SW 1271 (cell line): ENCODE measurements at places on chromosomes 3 and 15.

- no peak for DNase-seq
Observed at GRCh38 chr15:29568840-29569532, 253.3 kb downstream of the TJP1 start.

DNA sequence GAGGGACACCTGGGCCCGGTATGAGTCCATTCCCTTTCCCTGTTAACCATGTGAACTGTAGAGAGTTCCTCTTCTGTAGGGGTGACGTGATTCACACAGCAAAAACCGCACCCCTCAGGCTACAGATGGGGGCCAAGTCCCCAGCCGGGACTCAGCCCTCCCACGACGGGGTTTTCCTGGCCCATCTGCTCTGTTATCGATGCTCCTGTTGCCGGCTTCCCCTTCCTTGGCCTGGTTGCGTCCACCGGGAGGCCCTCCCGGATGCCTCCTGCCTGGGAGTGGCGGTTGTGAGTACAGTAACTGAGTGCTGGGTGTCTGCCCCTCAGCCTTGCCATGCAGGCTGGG is 817 bp upstream of the PLXNA1 start:
- no peak for DNase-seq

GRCh38 chr3:122169911-122170310 is 13.6 kb upstream of the CASR start:
- DNase-seq = no peak

- no peak for DNase-seq
Observed at GRCh38 chr3:130682131-130682530, 64.5 kb downstream of the PIK3R4 start.

DNA sequence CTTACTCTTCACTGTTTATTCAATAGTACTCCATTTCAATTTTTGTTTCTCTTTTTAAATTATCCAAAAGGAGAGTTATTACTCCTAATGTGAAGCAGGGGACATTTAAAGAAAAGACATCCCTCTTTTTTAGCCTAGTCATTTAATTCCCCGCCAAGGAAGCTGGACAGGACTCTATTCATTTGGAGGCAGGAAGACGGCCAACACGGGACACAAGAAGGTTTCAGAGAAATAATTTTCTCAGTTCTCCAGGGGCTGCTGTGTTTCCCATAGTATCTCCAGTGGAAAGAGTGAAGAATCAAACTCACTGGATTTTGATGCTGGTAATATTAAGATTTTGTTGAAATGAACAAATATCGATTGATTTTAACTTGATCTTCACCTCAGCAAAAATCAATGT is 833.7 kb downstream of the ROBO2 start:
- DNase-seq = no peak

DNA sequence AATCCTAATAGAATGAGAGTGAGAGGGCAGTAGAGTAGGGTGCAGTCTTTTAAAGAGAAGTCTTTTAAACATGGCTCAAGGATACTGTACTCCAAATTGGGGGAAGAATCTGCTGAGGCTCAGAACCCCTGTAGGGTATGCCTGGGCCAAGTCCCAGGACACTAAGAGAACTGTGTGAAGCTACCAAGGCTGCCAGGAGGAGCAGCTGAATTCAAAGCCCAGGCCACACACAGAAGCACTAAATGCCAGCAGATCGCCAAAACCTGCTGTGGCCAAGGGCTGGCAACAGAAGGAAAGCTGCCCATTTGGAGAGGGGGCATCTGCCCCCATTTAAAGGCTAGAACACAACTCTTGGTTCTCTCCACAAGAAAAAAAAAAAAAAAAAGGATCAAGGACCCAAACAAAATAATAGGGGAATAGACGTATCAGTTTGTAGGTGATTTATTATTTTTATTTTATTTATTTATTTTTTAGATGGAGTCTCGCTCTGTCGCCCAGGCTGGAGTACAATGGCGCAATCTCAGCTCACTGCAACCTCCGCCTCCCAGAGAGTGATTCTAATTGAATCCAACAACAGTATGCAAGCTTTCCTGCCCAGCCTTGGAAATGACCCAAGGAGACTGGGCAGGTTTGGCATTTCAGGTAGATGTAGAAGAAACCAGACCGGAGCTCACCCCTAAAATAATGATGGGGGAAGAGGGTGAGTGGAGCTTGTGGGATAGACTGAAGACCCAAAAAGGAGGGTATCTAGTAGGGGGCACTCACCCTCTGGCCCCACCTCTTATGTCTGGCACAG is 279.0 kb upstream of the WNT5A start:
- DNase-seq = no peak

- DNase-seq = no peak
Observed at GRCh38 chr3:194277786-194278130, 73.4 kb downstream of the CPN2 start.

GRCh38 chr3:3053974-3054373 is 56.2 kb downstream of the IL5RA start:
- no peak for DNase-seq

GRCh38 chr3:156507285-156507684 is 47.6 kb downstream of the SSR3 start:
- DNase-seq = no peak

- no peak for DNase-seq
Observed at GRCh38 chr3:31445701-31446100, 87.0 kb upstream of the STT3B start.

- no peak for DNase-seq
Observed at GRCh38 chr3:156030723-156031122, 89.7 kb upstream of the KCNAB1 start.

GRCh38 chr3:83189634-83190033 is 1428.2 kb upstream of the GBE1 start:
- DNase-seq = no peak

- peak; percentile 4 for DNase-seq
Observed at GRCh38 chr15:51801391-51801835, 28.0 kb upstream of the TMOD3 start.

- no peak for DNase-seq
Observed at GRCh38 chr3:194103505-194103904, 32.4 kb upstream of the HES1 start.
